Activated B cell treated with CpG ODN at 0.5 μM for 24 hours (primary cell): ENCODE measurements at places on chromosomes 11 and 22.
A peak's percentile ranks its signal among the peaks of the same experiment; 100 is the strongest.

DNA sequence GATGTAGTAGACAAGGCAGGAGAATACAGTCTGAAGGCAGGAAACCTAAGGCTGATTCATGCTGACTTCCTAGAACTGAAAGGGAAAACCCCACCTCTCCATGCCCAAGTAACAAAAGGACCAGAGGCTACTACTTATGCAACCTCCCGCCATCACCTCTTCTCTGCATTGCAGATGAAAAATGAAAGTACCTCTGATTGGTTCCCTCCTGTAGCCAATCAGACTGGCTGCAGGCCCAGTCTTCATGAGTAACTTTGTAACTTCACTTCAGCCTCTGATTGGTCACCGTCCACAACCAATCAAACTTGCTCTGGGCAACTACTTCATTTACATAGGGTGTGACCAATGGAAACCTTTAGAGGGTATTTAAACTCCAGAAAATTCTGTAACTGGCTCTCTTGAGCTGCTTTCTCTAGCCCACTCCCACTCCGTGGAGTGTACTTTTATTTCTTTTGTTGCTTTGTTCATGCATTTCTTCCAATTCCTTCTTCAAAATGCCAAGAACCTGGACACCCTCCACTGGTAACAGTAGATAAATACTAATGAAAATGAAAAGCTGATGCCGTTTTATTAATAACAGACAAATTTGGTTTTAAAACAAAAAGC lies 5.2 kb upstream of the MAP6 start:
- no peak overlapping the region for H3K27ac ChIP-seq
- H3K4me3 ChIP-seq = no peak overlapping the region
- no peak for DNase-seq

DNA sequence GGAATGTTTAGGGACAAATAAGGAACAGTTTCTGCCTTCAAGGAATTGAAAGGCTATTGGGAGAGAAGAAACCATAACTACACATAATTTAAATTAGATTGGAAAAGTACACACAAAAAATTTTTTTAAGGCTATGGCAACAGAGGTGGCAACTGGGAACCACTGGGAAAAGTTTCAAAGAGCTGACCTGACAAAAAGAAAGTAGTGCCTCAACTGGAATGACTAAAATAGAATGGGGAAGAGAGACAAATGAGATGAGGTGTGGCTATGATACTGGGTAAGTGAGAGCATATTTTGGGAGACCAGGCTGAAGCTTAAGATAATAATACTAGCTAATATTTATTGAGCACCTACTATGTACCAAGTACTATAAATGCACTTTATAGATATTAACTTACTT lies 2.9 kb upstream of the AKIP1 start:
- no peaks in the 10 kb centered on the region for H3K36me3 ChIP-seq
- peaks cover 2% of the 10 kb centered on the region for H3K27me3 ChIP-seq
- no peak for DNase-seq

DNA sequence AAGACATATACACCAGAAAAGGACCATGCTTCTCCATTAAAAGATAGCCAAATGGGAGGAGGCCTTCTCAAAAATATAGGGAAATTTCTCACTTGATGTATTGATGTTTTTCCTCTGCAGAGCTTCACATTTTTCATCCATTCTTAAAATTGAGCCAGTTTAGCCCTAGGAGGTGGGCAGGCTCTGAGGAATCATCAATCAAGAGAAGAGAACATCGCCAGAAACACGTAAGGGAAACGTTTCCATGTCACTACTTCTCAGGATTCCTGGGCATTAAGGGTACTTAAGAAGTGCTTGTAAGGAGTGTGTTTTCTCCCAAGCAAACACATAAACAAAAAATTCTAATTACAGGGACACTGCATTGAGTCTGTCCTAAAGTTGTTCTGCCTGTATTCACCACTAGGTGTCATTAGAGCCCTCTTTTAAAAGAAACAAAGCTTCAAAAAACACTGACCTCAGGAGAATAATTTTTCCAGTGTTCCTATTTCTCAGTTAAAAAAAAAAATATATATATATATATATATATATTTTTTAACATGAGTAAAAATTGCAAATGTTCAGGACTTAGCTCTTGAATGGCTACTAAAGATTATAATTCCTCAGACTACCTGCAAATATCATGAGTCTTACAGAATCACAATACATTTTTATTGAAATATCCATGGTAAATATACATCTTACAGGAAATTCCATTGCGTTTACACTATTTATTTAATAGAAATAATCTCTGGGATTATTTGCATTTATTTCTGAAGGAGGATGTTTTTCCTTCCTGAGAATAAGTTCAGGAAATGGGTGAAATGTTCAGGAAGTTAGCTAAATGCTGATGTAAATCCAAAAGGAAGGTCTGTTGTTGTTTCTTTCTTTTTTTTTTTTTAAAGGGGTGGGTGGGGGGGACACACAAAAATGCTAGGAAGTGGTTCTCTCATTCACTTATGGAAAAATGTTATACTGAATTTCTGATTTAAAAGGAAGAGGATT lies 16.0 kb downstream of the FZD4 start:
- H3K4me3 ChIP-seq = no peak overlapping the region
- H3K27me3 ChIP-seq = no peaks in the 10 kb centered on the region
- H3K36me3 ChIP-seq = no peaks in the 10 kb centered on the region
- H3K27ac ChIP-seq = no peak overlapping the region

- H3K4me1 ChIP-seq = peaks cover 68% of the 10 kb centered on the region
- no peaks in the 10 kb centered on the region for H3K27me3 ChIP-seq
- H3K4me3 ChIP-seq = peak overlapping the region; percentile 77
- DNase-seq = no peak
- H3K36me3 ChIP-seq = no peaks in the 10 kb centered on the region
These were observed 11.8 kb upstream of the CD5 start for GRCh38 chr11:61090521-61090920.

DNA sequence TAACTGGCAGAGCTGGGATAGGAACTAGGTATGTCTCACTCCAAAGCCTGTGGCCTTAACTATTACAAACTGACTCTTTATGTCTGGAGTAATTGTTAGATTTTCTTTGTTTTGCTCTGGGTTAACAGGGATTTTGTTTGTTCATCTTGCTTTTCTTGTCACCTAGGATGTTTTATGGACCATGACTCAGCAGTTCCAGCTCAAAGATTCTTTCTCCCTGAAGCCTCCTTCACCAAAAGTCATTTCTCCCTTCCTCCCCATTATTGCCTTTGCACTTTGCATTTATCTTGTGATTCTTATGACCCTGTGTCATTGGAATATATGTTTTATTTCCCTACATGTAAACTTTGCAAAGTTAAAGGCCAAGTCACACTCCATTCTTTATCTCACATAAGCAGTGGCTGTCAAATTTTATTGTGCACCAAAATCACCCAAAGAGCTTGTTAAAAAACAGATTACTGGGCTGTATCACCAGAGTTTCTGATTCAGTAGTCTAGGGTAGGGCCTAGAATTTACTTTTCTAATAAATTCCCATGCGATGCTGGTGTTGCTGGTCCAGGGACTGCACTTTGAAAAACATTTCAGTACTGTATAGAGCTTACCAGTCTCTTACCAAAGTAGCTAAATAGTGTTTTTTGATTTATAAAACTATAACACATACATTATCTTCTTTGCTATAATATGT lies 327.7 kb downstream of the DLG2 start:
- H3K27ac ChIP-seq = no peak overlapping the region
- no peaks in the 10 kb centered on the region for H3K27me3 ChIP-seq
- no peak overlapping the region for H3K4me3 ChIP-seq

DNA sequence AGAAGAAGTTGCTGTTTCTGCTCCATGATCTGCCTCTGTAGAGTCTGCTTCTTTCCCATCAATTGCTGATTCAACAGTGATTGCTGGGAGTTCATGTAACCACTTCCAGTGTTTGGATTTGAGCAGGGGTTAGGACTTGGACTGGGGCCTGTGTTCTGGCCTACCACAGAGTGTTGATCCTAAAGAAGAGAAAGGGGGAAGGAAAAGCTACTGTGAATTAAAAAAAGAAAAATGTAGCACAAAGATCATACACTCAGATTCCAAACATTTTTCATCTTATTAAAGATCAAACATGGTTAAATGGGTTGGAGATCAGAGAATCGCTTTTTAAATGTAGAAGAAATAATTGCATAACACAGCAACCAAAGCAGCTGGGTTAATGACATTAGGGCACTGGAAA lies 67.6 kb upstream of the MTMR2 start:
- peaks cover 55% of the 10 kb centered on the region for H3K36me3 ChIP-seq
- H3K4me1 ChIP-seq = no peaks in the 10 kb centered on the region
- H3K27ac ChIP-seq = no peak overlapping the region
- no peak overlapping the region for H3K4me3 ChIP-seq
- no peak for DNase-seq
- H3K27me3 ChIP-seq = no peaks in the 10 kb centered on the region

- no peaks in the 10 kb centered on the region for H3K27me3 ChIP-seq
- no peak for DNase-seq
- no peak overlapping the region for H3K4me3 ChIP-seq
- H3K4me1 ChIP-seq = no peaks in the 10 kb centered on the region
- no peak overlapping the region for H3K27ac ChIP-seq
These were observed 9.4 kb upstream of the NAP1L4 start for GRCh38 chr11:3001496-3001895.

DNA sequence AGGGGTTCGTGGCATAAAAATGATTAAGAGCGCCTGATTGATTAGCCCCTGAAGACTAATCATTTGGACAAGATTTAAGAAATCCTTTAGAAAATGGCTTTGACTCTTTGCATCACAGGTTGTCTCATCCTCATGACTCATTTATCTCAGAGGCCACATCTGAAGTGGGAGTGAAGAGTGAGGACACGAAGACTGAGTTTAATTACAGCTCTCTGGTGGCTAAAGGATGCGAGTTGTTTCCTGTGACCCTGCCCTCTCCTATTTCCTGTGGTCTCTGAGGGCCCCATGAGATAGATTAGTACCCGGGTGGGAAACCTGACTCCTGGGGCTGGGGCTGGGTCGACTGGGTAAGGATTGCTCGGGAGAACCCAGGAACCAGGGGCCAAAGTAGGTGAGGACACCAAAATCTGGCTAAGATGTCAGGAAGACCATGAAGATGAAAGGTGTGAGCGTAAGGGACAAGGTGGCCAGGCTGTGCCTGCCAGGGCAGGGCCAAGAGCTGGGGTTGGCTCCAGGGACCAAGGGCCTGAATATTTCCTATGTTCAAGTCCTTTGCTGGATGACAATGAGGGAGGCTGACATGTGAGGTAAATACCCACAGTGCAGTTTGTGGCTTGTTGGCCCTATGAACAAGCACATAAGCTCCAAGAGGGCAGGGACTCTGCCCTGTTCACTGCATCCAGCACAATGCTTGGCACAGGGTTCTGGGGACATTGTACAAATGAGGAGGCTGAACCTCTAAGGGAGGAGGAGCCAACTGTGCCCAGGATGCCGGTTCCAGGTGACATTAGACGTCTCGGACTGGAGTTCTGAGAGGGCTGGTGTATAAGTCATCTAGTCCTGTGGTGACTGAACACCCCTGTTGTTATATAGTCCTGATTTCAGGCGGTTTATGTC lies 3.6 kb downstream of the OTOG start:
- H3K27me3 ChIP-seq = peaks cover 28% of the 10 kb centered on the region
- H3K4me1 ChIP-seq = no peaks in the 10 kb centered on the region
- H3K4me3 ChIP-seq = no peak overlapping the region
- no peak for DNase-seq
- H3K27ac ChIP-seq = no peak overlapping the region

DNA sequence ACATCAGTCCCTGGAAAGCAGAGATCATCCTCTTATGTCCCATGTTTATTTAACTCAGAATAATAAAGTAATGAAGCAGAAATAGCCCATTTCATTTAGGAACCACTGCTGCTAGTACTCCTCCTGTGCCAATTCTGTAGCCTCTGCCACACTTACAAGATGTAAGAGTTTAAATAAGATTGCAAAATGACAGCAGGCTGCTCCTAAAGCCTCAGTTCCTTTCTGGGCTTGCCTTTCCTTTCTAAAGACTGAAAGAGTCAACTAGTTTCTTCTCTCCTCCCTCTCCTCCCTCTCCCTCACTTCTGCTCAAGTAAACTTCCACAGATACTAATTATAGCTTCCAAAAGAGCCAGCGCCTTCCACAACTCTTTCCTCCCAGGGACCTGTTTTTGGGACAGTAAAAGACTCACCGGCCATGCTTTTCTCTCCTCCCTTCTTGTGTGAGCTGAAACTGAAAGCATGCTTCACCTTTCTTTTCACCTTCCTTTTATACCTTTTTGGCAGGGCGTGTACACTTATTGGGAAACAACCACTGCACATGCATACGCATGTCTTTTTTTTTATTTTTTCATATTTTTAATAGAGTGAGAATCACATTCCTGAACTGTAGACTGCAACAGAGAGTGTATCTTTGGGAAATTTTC lies 26.1 kb upstream of the CARD16 start:
- H3K27ac ChIP-seq = no peak overlapping the region
- no peaks in the 10 kb centered on the region for H3K4me1 ChIP-seq
- H3K27me3 ChIP-seq = no peaks in the 10 kb centered on the region
- H3K4me3 ChIP-seq = no peak overlapping the region

- no peak overlapping the region for H3K4me3 ChIP-seq
- H3K27me3 ChIP-seq = peaks cover 8% of the 10 kb centered on the region
- H3K27ac ChIP-seq = no peak overlapping the region
- DNase-seq = no peak
- H3K4me1 ChIP-seq = no peaks in the 10 kb centered on the region
- H3K36me3 ChIP-seq = no peaks in the 10 kb centered on the region
These were observed 150.6 kb downstream of the CTTN start for GRCh38 chr11:70548976-70549375.

GRCh38 chr22:17985606-17986005 lies 38.8 kb downstream of the MICAL3 start:
- H3K36me3 ChIP-seq = peaks cover 40% of the 10 kb centered on the region
- peak overlapping the region; percentile 80 for H3K27ac ChIP-seq
- no peak for DNase-seq
- H3K4me1 ChIP-seq = peaks cover 93% of the 10 kb centered on the region
- H3K27me3 ChIP-seq = no peaks in the 10 kb centered on the region

GRCh38 chr11:22192289-22192641 lies 620 bp upstream of the ANO5 start:
- DNase-seq = no peak
- H3K27ac ChIP-seq = no peak overlapping the region
- H3K4me3 ChIP-seq = peak overlapping the region; percentile 69
- H3K36me3 ChIP-seq = no peaks in the 10 kb centered on the region

DNA sequence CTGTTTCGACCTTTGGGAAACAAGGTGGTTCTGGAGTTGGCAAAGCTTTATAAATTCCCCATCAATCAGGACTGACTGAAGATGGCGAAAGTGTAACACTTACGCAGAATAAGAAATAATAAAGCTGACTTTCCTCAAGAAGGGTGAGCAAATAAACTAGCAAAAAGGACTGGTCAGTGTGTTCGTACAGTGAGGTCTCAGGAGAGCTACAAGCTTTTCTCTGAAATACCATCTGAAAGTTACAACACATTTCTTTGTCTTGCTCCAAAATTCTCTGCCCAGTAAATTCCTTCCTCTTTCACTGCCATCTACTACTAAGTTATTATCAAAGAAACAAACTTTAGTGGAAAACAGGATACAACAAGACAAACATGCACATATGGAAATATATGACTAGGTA lies 13.4 kb downstream of the PITPNB start:
- H3K36me3 ChIP-seq = peaks cover 87% of the 10 kb centered on the region
- H3K4me3 ChIP-seq = no peak overlapping the region
- peaks cover 14% of the 10 kb centered on the region for H3K4me1 ChIP-seq
